Astrocyte (in vitro differentiated cells and primary cell): ENCODE measurements at places on chromosomes 6 and 20. TPM values are rescaled to one million over a fixed set of nuclear protein-coding genes. Genes with fewer than 3 reads are reported as not detected.

DNA sequence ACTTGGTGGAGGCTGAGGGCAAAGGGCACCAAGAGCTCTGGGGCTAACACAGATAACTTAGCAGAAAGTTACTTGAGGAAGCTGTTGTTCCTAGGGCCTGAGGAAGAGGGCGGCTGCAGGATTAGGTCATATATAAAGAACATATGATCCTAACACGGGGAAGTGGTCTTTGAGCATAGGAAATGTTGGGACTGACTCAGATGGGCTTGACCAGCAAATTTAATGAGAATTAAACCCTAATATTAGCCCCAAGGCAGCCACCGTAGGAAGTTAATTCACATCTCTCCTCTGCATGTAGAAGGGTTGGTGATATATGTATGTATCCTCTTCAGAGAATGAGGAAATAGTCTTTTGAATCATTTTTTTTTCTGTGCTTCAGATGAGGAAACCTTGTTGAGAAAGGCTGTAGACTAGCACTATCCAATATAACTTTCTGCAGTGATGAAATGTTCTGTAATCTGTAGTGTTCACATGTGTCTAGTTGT lies 9.2 kb upstream of the ZBTB9 start:
- no peak for DNase-seq

DNA sequence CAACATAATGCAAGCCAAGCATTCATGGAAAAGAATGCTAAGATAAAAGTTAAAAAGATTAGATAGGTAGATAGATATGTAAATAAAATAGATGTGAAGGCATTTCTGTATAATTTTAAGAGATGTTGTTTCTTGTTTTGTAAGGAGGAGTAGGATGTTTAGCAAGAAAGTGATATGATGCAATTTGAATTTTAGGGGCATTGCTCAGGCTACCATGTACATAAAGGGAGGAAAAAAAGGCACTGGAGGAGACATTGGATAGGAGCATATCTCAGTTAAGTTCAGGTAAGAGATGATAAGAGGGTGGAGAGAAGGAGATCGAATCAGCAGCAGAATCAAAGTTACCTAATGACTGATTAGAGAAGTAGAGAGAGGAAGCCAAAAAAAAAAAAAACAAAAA lies 194.7 kb downstream of the TENT5A start:
- DNase-seq: no peak

Gene DEFB129
- total RNA-seq: not detected in 2 replicates

Gene CFAP61
- total RNA-seq: not detected in 2 replicates

Gene OOEP
- total RNA-seq: not detected in 2 replicates

GRCh38 chr20:25223179-25223661 lies 24.7 kb upstream of the PYGB start:
- peak; percentile 95 for DNase-seq

DNA sequence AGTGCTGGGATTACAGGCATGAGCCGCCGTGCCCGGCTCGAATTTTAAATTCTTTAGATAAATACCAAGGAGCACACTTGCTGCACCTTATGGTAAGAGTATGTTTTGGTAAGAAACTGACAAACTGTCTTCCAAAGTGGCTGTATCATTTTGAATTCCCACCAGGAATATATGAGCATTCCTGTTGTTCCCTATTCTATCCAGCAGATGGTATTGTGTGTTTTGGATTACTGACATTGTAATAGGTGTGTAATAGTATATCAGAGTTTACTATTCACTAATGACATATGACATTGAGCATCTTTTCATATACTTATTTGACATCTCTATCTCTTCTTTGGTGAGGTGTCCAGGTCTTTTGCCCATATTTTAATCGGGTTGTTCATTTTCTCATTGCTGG lies 40.5 kb downstream of the TGM6 start:
- DNase-seq: no peak

- DNase-seq: no peak
Observed at GRCh38 chr6:108903796-108904195, 55.6 kb downstream of the ARMC2 start.

- peak; percentile 56 for DNase-seq
Observed at GRCh38 chr6:140858381-140858971, 1274.2 kb upstream of the GJE1 start.

Gene PLN
- 0.43 TPM in 1 of 2 replicates, not detected in the other for total RNA-seq

Gene CALHM4
- total RNA-seq: 0.20 TPM in 1 of 2 replicates, not detected in the other

- no peak for DNase-seq
Observed at GRCh38 chr6:79571030-79571367, 33.8 kb upstream of the LCA5 start.

GRCh38 chr6:42028234-42029061 lies 21.9 kb upstream of the TAF8 start:
- DNase-seq: peak; percentile 85

DNA sequence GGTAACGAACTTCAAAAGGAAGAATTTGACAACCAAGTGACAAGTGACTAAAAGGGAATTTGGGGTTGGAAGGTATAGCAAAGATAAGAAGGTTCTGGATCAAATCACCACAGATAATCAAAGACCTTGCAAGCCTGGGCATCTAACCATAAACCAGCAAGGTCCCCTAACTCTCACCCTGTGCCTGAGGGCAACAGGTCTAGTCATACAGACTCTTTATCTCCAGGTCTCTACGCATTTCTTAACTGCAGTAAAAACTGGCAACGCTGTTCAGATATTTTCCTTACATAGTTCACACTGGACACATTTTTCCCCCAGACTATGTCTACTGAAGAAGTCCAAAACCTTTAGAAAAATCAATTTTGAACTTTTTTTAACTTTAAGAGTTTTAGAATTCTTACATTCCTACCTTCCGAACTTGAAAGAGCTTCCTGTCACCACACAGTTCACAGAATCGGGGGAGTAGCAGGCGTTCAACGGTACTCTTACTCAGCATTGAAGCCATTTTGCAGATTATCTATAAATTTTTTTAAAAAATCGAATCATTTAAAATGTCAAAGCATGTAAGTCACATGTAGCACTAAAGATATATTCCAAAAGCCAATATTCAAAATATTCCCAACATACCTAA lies 23.0 kb upstream of the ANKRD60 start:
- no peak for DNase-seq

DNA sequence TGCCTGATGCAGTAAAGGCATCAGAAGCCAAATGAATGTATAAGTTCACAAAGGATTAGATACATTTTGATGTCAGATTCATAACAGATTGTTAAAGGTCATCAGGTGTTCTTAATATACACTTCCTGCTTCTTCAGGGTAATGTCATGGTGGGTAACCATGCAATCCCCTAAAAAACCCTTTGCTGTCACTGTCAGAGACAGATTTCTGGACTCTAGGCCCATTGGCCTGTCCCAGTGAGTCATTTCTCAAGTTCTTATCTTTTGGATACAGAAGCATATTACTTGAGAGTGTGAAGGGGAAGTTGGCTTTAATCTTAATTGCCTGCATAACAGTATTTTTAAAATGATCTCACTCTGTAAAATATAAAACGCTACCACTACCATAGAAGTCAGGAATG lies 895.6 kb upstream of the MAP3K7 start:
- peak; percentile 28 for DNase-seq

Gene NKAIN4
- 146 and 162 TPM in 2 replicates for total RNA-seq

DNA sequence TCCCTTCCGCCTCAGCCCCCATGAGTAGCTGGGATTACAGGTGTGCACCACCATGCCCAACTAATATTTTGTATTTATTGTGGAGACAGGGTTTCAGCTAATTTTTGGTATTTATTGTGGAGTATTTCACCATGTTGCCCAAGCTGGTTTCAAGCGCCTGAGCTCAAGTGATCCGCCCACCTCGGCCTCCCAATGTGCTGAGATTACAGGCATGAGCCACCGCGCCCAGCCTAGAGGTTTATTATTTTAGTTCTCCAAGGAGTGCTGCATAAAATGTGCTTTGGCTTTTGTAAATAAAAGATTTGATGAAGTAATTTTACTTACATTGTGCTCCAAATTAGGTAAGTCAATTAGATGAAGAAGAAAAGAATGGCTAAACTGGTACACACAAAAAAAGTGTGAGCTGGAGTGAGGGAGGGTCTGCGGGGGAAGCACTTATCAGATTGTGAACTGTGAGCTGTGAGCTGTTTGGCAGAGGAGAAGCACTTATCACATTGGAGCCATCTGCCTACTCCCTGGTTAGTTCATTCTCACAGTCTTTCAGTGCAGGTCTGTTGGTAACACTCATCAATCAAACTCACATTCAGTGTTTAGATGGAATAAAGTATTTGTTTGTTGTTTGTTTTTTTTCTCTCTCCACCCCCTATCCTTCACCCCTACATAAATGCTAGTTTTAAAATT lies 398.0 kb downstream of the EPHA7 start:
- no peak for DNase-seq

DNA sequence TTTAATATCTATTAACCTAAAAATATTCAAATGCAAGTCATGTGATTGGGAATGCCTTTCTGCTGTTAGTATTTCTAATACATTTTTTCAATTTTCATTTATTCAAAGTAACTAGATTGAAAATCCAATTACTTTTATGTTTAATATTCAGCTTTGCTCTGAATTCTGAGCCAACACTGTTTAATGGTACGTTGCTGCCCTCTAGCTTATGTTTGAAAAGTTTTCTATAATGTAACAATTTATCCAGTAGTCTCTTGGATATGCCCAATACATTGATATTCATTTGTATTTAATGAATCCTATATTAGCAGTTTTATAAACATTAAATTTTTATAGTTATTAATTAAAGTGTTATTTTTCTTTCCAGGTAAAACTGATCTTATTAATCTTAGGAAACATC lies 47.4 kb downstream of the LGSN start:
- DNase-seq: no peak

GRCh38 chr6:125192610-125192930 lies 39.0 kb downstream of the TPD52L1 start:
- no peak for DNase-seq

DNA sequence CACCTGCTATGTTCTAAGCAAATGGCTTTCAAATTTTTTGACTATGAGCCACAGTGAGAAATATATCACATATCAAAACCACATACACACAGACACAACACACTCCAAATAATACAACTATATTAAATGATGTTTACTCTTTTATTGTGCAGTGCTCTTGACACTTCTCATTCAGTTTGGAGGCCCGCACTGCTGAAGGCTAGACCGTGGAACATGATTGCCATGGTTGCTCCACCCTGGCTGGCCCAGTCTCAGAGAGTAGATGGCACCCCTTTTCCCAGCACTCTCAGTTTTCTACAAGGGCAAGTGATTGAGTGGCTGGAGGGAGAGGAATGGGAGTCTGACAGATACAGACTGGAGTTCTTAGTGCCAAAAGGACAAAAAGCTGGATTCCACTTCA lies 86.9 kb downstream of the SH3BGRL2 start:
- no peak for DNase-seq
